ENCODE measurements at places on chromosomes 2 and 18. TPM values are rescaled to one million over a fixed set of nuclear protein-coding genes. Genes with fewer than 3 reads are reported as not detected.

- DNase-seq = no peak
These were observed 1934.7 kb upstream of the CELF4 start for GRCh38 chr18:39500306-39500705.

GRCh38 chr2:202335791-202336467, 40.2 kb upstream of the BMPR2 start:
- DNase-seq = peak; percentile 45

DNA sequence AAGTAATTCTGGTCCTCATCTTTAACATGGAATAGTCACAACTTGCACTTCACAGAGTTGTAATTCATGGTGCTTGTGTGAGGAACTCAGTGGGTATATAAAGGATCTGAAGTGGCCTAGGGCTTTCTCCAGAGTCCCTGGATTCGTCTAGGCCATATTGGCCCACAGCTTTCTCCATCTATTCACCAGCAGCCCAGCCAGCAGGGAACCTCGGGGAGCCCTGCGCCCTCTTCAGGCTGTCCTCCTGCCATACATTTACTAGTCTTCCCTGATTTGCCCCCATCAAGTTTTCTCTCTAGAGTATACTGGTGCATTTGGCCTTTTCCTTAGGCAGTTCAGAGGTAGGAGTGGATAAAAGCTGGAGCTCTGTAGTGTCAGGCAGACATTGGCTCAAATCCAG, 278.3 kb downstream of the MYCN start:
- DNase-seq = peak; percentile 17

Gene WBP1
- 31.1 TPM for total RNA-seq
